ENCODE measurements at places on chromosomes 2 and 18. TPM values are rescaled to one million over a fixed set of nuclear protein-coding genes. Genes with fewer than 3 reads are reported as not detected.

DNA sequence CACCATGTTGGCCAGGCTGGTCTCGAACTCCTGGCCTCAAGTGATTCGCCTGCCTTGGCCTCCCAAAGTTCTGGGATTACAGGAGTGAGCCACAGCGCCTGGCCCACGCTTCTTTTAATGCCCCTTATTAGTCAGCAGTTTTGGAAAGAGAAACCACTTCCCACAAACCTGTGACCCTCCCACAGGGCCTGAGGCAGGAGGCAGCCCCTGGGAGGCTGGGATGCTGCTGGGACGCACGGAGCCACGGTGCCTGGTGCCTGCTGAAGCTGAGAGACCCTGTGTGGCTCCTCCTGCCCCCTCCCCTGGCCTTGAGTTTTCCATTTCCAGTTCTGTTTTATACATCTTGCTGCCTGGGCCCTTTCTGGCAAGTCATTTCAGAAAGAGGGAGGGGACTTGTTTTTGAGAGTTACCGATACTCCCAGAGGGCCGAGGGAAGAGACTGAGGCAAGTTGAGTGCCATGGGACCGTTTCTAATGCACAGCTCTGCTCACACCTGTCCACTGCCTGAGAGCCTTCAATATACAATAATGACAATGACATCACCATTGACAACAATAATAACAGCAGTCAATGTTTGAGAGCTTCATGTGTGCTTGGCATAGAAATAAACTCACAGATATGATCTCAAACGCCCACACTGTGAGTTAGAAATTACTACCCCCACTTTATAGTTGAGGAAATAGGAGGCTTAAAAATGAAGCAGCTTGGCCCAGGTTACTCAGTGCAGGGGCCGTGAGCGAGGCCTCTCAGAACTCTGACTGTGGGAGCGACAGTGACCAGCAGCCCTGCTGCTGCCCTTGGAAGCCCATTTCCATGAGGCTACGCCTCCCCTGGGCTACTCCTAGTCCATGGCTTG, 78.1 kb upstream of the YWHAQ start:
- DNase-seq: no peak

- DNase-seq: no peak
These were observed 22.7 kb downstream of the PDE1A start for GRCh38 chr2:182404092-182404491.

- DNase-seq: no peak
These were observed 232.3 kb downstream of the DYM start for GRCh38 chr18:49228187-49228586.

GRCh38 chr2:227395556-227395955, 7.8 kb upstream of the SCYGR1 start:
- no peak for DNase-seq

DNA sequence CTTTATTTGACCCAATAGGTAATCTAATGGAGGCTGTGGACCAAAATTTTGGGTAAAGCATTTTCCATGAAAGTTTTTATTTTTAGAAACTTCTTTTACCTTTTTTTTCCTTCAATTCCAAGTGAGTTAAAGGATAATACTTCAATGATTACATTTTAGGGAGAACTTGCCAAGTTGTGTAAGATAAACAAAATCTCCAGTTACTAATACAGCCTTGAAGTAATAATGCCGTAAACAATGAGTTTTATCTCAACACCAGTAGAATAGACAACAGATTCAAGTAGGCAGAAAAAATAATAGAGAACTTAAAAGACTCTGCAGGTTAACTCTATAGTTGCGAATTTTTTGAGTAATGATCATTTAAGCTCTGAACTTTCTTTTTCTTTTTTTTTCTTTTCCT, 807.4 kb downstream of the CNTNAP5 start:
- DNase-seq: no peak

DNA sequence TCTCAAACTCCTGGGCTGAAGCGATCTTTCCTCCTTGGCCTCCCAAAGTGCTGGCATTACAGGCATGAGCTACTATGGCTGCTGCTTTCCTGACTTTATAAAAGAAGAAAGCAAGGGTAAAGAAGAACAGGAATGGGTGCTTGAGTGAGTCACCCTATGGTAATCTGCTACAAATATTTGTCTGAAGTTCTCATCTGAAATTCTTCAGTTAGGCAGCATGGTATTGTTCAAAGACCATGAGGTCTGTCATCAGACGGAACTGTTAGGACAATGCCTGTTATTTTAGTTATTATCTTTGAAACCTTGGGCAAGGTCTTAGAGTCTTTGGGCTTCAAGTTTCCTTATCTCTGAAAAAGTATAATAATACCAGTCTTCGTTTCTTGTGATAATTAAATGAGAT, 695.8 kb downstream of the RNF144A start:
- DNase-seq: no peak

DNA sequence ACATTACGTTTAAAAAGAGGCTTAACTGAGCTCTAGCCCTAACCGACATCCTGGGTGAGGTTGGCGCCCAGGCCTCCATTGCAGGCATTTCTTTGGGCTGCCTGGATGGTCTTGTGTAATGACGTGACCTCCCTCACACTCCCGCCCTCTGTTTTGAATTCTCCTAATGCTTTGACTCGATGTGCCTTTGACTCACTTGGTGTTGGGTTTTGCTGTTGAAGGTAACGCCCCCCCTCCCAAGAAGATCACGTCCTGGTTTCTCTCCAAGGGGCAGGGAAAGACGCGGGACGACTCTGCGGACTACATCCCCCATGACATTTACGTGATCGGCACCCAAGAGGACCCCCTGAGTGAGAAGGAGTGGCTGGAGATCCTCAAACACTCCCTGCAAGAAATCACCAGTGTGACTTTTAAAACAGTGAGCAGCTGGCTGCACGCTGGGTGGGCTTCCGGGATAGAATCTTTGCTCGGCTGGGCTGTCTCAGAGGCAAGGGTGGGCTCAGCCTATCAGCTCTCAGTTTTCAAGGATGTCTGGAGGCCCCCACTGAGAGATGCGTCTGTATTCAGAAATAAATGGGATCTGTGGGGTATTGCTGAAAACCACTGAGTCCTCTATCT, 87.9 kb upstream of the ATG16L1 start:
- no peak for DNase-seq

The FLACC1 gene
- polyA plus RNA-seq: 0.34 TPM

The EFR3B gene
- polyA plus RNA-seq: 1.6 TPM

The SERPINB3 gene
- not detected for polyA plus RNA-seq

The STPG4 gene
- polyA plus RNA-seq: not detected
